ENCODE measurements at places on chromosomes 7 and 10.

DNA sequence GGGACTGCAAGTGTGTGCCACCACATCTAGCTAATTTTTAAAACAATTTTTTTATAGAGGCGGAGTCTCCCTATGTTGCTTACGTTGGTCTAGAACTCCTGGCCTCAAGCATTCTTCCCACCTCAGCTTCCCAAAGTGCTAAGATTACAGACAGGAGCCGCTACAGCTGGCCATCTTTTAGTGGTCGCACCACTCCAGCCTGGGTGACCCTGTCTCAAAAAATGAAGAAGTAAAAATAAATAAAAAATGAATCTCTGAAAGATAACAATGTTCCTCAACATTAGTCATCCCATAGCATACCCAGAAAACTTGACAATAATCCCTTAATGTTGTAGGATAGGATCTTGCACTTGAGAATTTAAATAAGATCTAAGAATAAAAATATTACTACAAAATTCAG, 18.2 kb downstream of the WBP1L start:
- no peak for DNase-seq

- no peak for DNase-seq
Observed at GRCh38 chr10:127565583-127565982, 16.5 kb downstream of the NPS start.

GRCh38 chr7:152869041-152869676, 109.6 kb downstream of the ACTR3B start:
- DNase-seq = no peak

- DNase-seq = no peak
Observed at GRCh38 chr7:22859641-22860290, 37.1 kb upstream of the TOMM7 start.

GRCh38 chr10:58513188-58514110, 777 bp downstream of the BICC1 start:
- no peak for DNase-seq

GRCh38 chr7:23072922-23073321, 32.7 kb upstream of the KLHL7 start:
- DNase-seq = no peak

DNA sequence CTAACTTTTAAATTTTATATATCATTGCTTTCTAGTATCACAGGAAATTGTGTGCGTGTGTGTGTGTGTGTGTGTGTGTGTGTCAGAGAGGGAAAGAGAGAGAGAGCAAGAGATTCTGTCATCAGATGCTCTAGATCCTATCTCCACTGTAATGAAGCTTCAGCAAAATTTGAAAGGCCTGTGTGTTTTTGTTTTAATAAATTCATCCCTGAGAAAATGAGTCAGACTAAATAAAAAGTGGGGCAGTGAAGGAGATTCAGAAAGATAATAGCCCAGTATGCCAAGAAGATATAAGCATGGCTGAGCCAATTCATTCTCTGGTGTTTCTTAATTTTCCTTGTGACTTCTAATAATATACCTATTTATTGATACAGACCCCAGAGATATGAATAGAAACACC, 184.2 kb upstream of the TMEM196 start:
- DNase-seq = no peak

- DNase-seq = no peak
Observed at GRCh38 chr10:131425752-131426533, 114.4 kb upstream of the TCERG1L start.

Measured in T follicular helper cell (primary cell).